ENCODE measurements at places on chromosomes 13 and 19.
A peak's percentile ranks its signal among the peaks of the same experiment; 100 is the strongest.

DNA sequence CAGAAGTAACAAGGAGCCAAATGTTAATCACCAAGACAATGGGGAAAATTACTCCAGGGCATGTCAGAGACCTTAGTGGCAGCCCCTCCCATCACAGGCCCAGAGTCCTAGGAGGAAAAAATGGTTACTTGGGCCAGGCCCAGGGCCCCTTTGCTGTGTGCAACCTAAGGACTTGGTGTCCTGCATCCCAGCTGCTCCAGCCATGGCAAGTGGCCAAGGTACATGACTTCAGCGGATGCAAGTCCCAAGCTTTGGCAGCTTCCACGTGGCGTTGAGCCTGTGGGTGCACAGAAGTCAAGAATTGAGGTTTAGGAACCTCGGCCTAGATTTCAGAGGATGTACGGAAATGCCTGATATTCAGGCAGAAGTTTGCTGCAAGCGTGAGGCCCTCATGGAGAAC is 46.7 kb downstream of the OR10H4 start:
- no peak for DNase-seq

- no peak for DNase-seq
Observed at GRCh38 chr19:9910625-9911024, 25.7 kb downstream of the OLFM2 start.

GRCh38 chr13:59342400-59342799 is 821.3 kb downstream of the DIAPH3 start:
- DNase-seq: no peak

GRCh38 chr13:21883713-21884112 is 212.8 kb downstream of the FGF9 start:
- DNase-seq: no peak

DNA sequence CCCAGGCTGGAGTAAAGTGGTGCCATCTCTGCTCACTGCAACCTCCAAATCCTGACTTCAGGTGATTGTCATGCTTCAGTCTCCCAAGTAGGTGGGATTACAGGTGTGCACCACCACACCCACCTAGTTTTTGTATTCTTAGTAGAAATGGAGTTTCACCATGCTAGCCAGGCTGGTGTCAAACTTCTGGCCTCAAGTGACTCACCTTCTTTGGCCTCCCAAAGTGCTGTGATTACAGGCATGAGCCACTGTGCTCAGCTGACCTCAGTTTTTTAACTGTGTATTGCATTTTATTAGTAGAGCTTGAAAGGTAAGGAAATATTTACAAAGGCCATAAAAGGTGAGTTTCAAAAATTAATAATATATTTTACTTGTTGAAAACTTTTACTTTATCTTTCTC is 2.3 kb downstream of the ZNF726 start:
- no peak for DNase-seq

DNA sequence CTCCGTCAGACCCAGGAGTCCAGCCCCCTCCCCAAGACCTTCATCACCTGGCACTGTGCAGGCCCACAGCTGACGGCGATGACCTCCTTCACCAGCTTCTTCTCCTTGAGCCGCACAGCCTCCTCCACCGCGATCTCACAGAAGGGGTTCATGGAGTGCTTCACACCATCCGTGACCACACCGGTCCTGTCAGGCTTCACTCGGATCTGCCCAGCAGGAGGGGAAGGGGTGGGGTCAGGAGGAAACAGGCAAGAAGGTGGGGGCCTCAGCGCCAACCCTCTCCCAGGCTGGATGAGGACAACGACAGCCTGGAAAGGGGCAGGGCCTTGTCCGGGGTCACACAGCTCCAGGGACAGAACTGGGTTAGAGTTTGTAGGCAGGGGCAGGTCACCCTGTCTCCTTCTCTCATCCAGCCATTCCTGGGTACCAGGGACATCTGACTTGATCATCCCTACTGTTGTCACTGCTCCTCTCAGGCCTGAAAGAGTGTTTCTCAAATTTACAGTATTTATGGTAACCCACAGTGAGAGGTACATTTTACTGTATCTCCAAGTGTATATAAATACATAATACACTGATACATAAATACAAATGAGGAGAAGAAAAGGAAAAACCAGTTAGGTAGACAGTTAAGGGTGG is 12.0 kb downstream of the ETFB start:
- DNase-seq: no peak

DNA sequence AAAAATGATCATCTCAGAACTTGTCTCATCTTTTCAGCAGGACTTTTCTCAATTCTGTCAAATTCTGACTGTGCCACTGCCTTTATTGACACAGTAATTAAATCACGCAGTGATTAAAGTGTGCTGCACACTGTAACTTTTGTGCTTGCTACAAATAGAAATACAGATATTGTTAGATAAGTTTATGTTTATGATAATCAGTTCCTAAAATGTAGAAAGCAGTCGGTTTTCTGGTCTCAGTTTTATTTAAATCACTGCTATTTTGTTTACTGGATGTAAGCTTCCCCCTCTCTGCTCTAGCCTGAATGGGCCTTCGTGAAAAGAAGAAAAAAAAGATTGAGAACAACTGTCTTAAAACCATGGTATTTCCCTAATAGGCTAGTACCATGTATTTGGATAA is 258.8 kb upstream of the STARD13 start:
- DNase-seq: no peak

- peak; percentile 53 for DNase-seq
Observed at GRCh38 chr13:99214232-99214631, 13.6 kb downstream of the UBAC2 start.

- DNase-seq: no peak
Observed at GRCh38 chr13:32917504-32917903, 98.7 kb upstream of the KL start.

DNA sequence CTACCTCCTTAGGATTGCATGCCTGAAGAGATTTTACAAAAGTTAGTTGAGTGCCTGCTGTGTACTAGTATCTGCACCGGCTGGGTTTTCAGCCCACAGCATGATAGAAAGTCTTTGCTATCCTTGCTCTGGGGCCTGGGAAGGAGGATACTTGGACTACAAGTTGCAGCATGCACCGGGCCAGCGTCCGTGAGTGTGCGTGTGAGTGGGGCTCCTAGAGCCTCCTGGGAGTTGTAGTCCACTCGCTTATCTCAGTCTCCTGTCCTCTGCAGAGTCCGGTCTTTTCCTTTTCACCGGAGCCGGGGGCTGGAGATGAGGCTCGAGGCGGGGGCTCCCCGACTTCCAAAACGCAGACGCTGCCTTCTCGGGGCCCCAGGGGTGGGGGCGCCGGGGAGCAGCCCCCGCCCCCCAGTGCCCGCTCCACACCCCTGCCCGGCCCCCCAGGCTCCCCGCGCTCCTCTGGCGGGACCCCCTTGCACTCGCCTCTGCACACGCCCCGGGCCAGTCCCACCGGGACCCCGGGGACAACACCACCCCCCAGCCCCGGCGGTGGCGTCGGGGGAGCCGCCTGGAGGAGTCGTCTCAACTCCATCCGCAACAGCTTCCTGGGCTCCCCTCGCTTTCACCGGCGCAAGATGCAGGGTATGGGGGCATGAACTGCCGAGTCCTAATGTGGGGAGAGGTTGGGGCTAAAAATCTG is 20.6 kb downstream of the BRSK1 start:
- DNase-seq: no peak

GRCh38 chr13:18921063-18921462 is 260.6 kb downstream of the TUBA3C start:
- DNase-seq: no peak

- DNase-seq: no peak
Observed at GRCh38 chr19:13054626-13055212, 47.9 kb downstream of the LYL1 start.

Data from activated CD8-positive, alpha-beta memory T cell treated with anti-CD3 and anti-CD28 coated beads, Interleukin-2, amount 50 U/mL, for 4 hours (primary cell).